ENCODE measurements at places on chromosomes 7 and 10.

DNA sequence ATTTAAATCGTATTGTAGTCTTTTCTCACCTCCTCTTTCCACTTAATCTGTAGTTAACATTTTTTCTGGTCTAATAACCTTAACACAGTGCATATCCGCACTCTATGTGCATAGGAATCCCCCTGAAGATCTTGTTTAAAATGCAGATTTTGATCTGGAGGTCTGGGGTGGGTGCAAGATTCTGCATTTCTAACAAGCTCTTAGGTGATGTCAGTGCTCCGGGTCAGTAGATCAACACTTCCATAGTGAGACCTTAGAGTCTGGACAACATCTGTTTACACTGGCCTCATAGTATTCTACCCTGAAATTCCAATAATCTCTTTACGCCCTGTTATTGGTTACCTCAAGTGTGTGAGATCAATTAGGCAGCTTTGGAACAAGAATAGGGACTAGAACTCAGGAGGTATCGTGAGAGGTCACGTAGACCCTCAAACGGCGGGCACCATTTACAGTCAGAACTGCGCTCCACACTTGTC, 434 bp upstream of the PLEKHA8 start:
- DNase-seq, result no peak

- no peak for DNase-seq
Observed at GRCh38 chr7:116969371-116969902, 16.1 kb downstream of the ST7 start.

- no peak for DNase-seq
Observed at GRCh38 chr10:113426181-113426877, 126.5 kb upstream of the HABP2 start.

DNA sequence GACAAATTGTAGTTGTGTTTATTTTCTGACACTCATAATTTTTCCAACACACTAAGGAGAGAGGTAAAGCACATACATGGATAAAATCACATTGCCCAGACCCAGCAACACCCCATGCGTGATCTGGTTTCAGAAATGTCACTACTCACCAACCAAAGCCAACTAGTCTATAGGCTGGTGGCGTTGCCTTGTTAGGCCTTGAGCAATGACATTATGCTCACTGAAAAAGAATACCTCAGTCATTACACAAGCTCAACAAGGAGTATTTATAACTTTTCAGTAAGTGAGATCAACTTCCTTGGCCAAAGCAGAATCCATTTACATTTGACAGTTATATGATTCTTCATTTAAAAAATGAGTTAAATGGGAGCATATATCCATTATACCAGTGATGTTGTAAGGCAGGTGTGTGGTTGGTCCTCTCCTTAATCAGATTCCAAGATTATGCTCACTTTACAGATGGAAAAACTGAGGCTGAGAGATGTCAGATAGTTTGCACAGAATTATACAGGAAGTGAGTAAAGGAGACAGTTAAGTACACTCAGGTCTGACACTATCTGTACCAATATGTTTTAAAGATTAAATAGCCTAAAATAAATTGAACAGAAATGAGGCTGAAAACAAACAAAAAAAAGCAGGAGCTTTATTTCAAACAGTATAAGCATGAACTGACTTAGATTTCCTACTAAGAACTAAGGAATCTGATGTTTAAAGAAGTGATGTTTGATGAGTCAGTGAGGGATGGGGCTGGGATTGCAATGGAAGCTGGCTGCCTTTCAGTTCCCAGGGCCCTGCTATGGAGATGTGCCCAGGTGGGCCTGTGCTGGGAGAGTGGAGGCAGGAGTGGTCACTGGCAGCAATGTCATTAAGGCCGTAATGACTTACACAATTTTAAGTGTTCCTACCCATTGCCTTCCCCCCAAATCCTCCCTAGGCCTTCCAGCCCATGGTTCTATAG, 118.3 kb downstream of the RAPGEF5 start:
- DNase-seq, result peak; percentile 29

DNA sequence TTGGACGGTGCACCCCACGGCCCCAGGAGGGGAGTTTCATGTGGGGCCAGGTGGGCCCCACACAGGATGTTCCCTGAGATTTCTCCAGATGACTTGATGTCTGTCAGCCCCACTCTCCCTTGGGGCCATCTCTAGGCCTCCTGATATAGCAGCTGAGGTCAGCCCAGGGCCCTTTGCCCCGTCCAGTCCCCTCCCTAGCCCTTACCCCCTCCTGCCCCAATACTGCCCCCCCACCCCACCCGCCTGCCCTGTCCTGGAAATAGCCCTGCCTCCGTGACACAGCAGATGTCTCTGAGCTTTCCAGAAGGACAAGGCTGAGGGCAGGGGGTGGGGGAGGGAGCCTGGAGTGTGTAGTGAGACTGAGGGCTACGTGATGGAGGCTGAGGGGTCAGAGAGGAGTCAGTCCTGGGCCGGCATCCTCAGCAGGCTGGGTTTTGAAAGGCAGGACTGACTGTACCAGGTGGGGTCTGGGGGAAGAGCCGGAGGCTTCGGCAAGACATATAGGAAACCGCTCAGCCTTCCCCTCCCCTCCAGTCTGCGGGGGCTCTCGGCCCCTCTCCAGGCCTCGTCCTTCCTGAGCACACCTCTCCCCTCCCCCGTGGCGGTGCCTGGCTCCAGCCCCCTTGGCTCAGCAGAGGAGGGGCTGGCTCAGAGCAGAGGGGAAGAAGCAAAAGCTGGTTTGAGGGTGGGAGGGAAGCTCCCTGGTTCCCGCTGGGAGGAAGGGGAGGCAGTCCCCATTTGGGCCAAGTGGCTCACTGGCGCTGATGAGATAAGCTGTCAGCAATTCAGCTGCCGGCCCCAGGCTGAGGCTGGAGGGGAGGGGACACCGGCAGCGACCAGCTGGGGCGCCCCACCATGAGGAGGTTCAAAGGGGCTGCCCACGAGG, 2.0 kb downstream of the FLNC start:
- peak; percentile 10 for DNase-seq

Measured in fibroblast of gingiva (primary cell).